Nasal cavity respiratory epithelium epithelial cell of viscerocranial mucosa (primary cell): ENCODE measurements at places on chromosomes 11 and 22. TPM values are rescaled to one million over a fixed set of nuclear protein-coding genes. Genes with fewer than 3 reads are reported as not detected.

Gene SNX32
- 0.68 and 1.2 TPM in 2 replicates for total RNA-seq

Gene PRDM11
- 6.5 and 13.9 TPM in 2 replicates for total RNA-seq

Gene TMEM121B
- 0.07 TPM in 1 of 2 replicates, not detected in the other for total RNA-seq

Gene ENTHD1
- not detected in 2 replicates for total RNA-seq

Gene ALDH3B2
- total RNA-seq, result 27.3 and 140 TPM in 2 replicates

Gene PLAAT5
- total RNA-seq, result not detected in 2 replicates

Gene LRRN4CL
- total RNA-seq, result 0.14 and 1.4 TPM in 2 replicates

Gene MS4A14
- total RNA-seq, result not detected in 2 replicates

Gene KDM4E
- not detected in 2 replicates for total RNA-seq

Gene C11orf87
- total RNA-seq, result under 0.01 TPM in 1 of 2 replicates, not detected in the other

Gene LRRC4C
- total RNA-seq, result not detected in 2 replicates

Gene CABP7
- total RNA-seq, result not detected in 2 replicates

Gene B3GAT1
- total RNA-seq, result under 0.01 TPM in 1 of 2 replicates, not detected in the other

Gene SMC1B
- not detected in 2 replicates for total RNA-seq

Gene NAP1L4
- total RNA-seq, result 212 and 231 TPM in 2 replicates

Gene ADAMTS8
- total RNA-seq, result not detected in 2 replicates

Gene NRIP3
- 1.00 and 3.8 TPM in 2 replicates for total RNA-seq

Gene CNTN5
- total RNA-seq, result under 0.01 TPM in 1 of 2 replicates, not detected in the other

Gene PATE2
- not detected in 2 replicates for total RNA-seq

Gene BEST1
- 2.3 and 2.4 TPM in 2 replicates for total RNA-seq

Gene CNGA4
- total RNA-seq, result 0.07 TPM in 1 of 2 replicates, not detected in the other

Gene ST13
- 190 and 314 TPM in 2 replicates for total RNA-seq

Gene DTX4
- total RNA-seq, result 1.7 and 14.5 TPM in 2 replicates

Gene PHLDB1
- total RNA-seq, result 12.3 and 38.2 TPM in 2 replicates

Gene GLYATL2
- total RNA-seq, result under 0.01 and 0.07 TPM in 2 replicates

Gene LRRC75B
- 4.2 and 6.5 TPM in 2 replicates for total RNA-seq

Gene TALDO1
- 199 and 220 TPM in 2 replicates for total RNA-seq

Gene MMP8
- not detected in 2 replicates for total RNA-seq

Gene MRGPRF
- total RNA-seq, result not detected in 2 replicates

Gene ISX
- total RNA-seq, result not detected in 2 replicates

Gene OR51V1
- not detected in 2 replicates for total RNA-seq
